ENCODE measurements at places on chromosomes 16 and 17.

DNA sequence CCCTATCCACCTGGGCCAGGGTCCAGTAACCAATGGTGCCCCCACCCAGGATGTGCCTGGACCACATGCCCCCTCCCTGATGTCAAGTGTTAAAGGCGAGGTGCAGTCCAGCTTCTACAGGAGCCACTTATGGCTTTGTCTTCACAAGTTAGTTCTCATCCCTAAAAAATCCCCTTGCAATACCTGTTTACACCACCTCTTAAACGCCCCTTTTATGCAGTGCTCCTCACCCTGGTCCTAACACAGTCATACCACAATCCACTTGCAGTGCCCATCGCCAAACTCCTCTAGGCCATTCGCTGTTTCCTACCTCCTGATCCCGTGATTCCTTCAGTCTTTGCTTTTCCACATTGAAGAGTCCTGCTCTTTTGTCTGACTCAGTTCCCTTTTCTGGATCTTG is 7.1 kb downstream of the GLYR1 start:
- no peak for DNase-seq

DNA sequence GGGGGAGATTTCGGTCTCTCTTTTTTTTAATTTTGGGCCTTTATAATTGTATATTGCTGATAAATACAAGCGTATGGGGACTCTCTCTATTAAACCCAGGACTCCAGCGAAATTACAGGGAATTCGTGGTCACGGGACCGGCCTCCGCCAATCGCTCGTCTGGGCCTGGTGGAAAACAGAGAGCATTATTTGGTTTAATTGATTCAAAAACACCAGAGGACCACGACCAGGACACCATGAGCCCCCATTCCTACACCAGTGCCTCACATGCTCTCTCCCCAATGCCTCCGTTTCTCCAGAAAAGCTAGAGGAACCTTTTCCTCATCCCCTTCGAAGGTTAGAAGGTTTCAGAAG is at the start of gene HOXB2:
TSS of gene HOXB2 (minus strand) at position 88 of the 354 bp plus-strand sequence. CDS start 198 bp downstream, outside the sequence.
- DNase-seq: no peak

DNA sequence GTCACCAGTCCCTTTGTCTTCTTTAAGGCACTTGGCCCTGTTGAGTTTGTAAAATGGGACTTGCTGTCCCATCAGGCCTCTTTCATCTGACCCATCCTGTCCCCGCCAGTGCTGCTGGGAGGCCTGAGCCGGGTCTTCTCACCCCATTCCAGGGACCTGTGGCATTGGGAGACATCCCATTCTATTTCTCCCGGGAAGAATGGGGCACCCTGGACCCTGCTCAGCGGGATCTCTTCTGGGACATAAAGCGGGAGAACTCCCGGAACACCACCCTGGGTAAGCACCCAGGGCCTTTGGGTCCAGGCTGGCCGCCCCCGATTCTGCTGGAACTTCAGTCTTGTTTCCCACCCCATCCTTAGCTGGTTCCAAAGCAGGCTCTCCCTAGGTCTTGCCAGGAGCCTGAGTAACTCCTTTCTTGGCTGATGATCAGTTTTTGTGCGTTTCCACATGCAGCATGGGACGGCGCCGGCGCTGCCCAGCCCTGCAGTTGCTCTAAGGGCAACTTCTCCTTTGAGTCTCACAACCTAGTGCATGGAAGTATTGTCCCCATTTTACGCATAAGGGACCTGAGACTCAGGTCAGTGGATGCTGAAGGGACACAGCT is 4.1 kb downstream of the ZNF213 start:
- no peak for DNase-seq

DNA sequence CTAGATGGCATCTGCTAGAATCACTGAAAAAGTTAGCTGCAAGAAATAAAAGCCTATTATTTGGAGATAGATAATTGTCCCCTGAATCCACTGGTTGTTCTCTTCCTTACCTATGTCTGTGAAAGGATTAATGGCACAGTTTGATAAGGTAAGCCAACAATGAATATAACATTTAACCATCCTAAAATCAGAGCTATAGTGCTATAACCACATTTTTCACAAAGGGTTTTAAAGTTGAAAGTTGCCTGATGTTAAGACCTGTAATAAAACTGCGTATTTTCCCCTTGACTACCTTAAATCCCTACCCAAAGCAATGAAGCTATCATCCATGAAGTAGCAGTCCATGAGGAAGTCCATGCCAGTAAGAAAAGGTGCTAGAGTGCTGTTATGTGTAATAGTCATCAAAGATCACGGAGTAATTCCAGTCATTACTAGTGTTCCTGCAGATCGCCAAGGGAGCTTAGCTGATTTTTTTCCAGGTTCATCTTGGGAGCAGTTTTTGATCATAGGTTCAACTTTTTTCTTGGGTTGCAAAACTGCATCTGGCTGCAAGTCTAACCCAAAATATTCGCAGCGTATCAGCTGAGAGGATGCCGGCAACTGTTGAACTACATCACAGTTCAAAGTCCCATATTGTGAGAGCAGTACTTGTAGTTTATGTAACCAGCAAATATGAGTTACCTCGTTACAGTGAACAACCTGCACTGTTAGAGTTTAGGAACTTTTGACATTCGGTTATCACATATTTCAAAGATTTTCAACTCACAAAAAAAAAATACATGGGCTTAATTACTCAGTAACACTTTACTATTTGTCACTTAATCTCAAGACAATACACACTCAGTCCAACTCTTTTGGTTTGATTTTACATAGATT is 18.2 kb upstream of the RSL1D1 start:
- DNase-seq: no peak

GRCh38 chr17:29237476-29238132 is 9.1 kb upstream of the CRYBA1 start:
- no peak for DNase-seq

GRCh38 chr17:79330229-79330628 is 255.6 kb downstream of the ENGASE start:
- no peak for DNase-seq

DNA sequence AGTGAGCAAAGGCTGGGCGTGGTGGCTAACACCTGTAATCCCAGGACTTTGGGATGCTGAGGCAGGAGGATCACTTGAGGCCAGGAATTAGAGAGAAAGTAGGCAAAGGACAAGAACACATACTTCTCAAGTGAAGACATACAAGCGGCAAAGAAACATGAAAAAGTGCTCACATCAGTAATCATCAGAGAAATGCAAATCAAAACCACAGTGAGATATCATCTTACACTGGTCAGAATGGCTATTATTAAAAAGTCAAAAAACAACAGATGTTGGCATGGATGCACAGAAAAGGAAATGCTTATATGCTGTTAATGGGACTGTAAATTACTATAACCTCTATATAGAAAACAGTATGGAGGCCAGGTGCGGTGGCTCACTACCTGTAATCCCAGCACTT is 12.2 kb upstream of the SLX4 start:
- no peak for DNase-seq

- no peak for DNase-seq
Measured at GRCh38 chr16:57209780-57210179, 23.7 kb downstream of the RSPRY1 start.

GRCh38 chr17:80800481-80801391 is 190.9 kb upstream of the CHMP6 start:
- DNase-seq: no peak

DNA sequence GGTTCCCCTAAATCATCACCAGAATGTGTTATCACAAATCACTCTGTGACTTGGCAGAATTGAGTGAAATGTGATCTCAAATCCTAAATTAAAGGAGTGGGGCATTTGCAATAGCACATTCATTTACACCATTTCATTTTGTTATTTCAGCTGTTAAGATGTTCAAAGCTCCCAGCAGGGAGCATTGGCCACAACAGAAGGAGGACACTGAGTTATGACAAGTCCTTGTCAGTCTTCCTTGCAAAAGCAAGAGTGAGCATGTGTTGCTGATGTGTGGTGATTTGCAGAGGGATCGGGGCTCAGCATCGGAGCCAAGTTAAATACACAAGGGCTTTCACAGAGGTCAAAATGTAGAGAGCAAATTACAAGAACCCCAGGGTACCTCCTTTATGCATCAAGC is 372.2 kb upstream of the CDH5 start:
- no peak for DNase-seq

- no peak for DNase-seq
Measured at GRCh38 chr17:17387498-17388362, 84.6 kb downstream of the NT5M start.

DNA sequence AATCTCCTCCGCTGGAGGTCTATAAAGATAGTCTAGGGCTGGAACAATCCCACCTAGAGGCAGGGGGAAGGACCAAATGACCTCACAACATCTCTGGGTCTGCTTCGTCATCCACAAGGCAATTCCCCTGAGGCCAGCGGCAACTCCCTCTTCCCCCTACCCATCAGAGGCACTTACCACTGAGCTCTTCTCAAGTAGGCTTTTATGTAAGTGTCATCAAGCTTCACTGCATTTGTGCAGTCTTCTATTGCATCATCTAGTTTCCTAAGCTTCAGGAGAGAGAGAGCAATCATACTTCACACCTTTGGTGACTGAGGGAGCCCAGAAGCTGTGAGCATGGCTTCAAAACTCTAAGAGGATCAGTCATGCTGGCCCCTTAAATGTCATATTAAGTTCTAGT is 21.0 kb downstream of the CNP start:
- no peak for DNase-seq
